ENCODE measurements at places on chromosomes 16 and 17.

DNA sequence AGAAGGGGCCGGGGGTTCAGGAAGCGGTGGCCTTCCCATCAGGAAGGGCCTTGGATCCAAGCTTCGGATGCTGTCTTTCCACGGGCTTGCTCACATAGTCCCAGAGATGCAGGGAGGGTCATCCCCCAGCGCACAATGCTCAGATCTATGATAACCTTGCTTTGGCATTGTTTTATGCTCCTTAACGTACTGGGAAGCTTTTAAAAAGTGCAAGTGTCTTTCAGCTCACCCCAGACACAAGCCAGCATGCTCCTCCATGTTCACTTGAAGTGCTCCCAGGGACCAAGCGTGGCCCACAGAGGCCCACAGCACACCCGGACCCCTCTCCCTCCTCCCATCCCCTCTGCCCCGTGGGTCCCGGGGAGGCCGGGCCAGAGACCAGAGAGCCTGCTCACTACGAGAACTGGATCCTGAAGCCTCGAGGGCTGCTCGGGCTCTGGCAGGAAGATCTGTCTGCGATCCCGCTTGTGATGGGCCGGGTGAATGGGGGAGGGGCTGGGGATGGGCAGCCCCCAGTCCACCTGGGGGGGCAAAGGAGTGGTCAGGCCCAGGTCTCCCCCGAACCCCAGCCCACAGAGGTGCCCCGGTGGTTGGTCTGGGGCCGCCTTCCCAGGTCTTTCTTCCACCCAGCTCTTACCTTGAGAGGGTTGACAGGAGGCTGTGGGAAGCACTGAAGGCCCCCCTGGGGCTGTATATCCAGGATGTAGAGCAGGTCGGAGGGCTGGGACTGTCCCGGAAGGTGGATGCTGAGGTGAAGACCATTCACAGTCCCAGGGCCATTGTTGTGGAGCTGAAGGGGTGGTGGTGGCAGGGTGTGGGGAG lies 11.8 kb upstream of the FAM171A2 start:
- DNase-seq, result no peak

- no peak for DNase-seq
Measured at GRCh38 chr16:9723136-9723535, 459.1 kb downstream of the GRIN2A start.

- no peak for DNase-seq
Measured at GRCh38 chr16:79918916-79919315, 318.4 kb upstream of the MAF start.

- peak; percentile 73 for DNase-seq
Measured at GRCh38 chr17:14427900-14428647, 127.2 kb downstream of the HS3ST3B1 start.

GRCh38 chr17:60103957-60104356 lies 25.2 kb upstream of the HEATR6 start:
- no peak for DNase-seq

DNA sequence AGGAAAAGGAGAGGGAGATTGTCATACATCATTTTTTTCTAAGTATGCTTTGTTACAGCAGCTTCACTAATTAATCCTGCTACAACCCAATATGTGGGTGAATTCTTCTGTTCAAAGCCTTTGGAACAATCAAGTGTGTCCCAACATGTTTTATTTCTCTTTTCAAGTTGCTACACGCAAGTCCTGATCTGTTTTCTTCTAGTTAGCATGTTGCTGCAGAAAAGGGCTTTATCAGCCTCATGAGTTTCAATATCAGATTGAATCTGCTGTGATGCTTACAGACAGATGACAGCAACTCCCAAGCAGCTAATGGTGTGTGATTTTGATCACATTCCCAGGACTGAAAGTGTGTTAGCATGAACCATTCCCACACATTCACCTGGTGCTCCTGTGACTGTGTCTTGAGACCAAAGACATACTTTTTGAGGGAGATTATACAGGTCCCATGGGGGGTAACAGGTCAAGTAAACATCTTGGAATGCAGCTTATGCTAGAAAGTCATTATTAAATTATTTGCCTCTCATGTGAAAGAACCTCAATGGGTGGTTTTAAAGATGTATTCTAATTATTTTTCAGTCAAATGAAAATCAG lies 96.9 kb upstream of the KCNJ16 start:
- no peak for DNase-seq

DNA sequence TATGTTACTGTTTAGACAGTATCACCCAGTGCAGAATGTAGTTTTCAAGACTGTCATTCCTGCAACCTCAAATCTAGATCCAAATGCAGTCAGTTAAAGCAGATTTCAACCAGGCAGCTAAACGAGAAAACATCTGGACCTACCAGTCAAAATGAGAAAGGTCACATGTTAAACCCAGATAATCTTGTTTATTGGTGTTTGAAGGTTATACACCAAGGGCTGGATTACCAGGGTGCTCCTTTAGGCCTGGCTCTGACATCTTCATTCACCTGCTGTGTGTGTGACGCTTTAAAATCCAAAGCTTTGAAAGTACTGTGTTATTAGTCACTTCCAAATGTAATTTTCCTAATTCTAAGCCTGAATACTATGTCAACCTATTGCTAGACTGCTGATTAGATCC lies 54.9 kb downstream of the IKZF3 start:
- DNase-seq, result no peak

DNA sequence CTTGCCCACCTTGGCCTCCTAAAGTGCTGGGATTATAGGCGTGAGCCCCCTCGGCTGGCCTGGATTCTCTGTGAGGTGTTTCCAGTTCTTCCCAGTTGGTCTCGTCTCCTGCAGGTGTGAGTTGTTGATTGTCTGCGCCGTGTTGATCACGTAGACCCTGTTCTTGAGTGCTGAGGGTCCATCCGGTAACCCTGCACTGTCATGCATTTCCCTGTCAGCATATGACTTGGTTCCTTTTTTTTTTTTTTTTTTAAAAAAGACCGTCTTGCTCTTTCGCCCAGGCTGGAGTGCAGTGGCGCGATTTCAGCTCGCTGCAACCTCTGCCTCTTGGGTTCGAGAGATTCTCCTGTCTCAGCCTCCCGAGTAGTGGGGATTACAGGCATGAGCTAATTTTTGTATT lies 17.3 kb downstream of the MGRN1 start:
- no peak for DNase-seq

GRCh38 chr17:78421534-78422266 lies 43.3 kb downstream of the PGS1 start:
- peak; percentile 67 for DNase-seq
